ENCODE measurements at places on chromosomes 7 and 10. TPM values are rescaled to one million over a fixed set of nuclear protein-coding genes. Genes with fewer than 3 reads are reported as not detected.

GRCh38 chr10:74988054-74988775, 123.2 kb upstream of the SAMD8 start:
- no peak for DNase-seq

GRCh38 chr7:107049971-107050532, 5.5 kb downstream of the PRKAR2B start:
- no peak for DNase-seq

GRCh38 chr10:131746785-131747184, 154.0 kb upstream of the PPP2R2D start:
- DNase-seq, result no peak

- peak; percentile 62 for DNase-seq
These were observed 4.9 kb downstream of the GNB2 start for GRCh38 chr7:100678291-100678984.

- no peak for DNase-seq
These were observed 71.7 kb downstream of the HYCC1 start for GRCh38 chr7:22942191-22942590.

- no peak for DNase-seq
These were observed 65.3 kb downstream of the VCL start for GRCh38 chr10:74063256-74063655.

DNA sequence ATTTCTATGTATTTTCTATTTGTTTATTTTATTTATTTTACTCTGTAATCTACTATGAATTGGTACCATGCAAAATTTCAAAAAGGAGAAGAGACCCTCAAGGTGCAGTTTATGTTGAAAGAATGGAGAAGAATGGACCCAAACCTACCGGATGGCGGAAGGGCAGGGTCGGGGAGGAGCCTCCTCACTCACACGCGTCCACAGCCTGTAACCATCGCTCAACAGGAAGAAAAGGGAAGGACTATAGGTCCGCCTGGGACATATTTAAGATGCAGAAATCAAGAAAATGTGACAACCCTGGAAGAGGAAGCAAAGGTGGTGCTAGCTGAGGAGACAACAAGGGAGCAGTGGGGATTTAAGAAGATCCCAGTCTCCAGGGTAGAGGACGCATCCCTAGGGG, 158.4 kb downstream of the COBL start:
- DNase-seq, result no peak

- DNase-seq, result no peak
These were observed 26.6 kb downstream of the FAM3C start for GRCh38 chr7:121369462-121369861.

DNA sequence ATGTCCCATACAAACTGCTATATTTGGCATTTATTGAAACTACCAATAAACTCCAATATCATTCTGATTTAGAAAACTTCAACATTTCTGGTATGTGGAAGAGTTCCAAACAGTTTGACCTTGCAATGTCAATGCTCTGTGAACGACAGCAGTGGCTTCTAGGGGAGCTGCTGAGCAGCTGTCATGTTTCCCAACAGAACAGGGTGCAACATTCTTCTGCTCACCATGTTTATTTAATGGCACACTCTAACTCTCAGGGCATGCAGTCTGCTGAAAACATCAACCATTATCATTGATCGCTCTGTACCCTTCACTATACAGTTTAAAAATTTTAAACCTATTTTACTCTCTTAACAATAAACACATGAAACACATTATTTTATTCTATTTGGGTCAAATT, 25.9 kb downstream of the LMOD2 start:
- no peak for DNase-seq

- no peak for DNase-seq
These were observed 29.8 kb upstream of the WAC start for GRCh38 chr10:28503114-28503513.

GRCh38 chr10:133022776-133023100, 65.0 kb upstream of the ADGRA1 start:
- no peak for DNase-seq

- no peak for DNase-seq
These were observed 91.8 kb downstream of the COL28A1 start for GRCh38 chr7:7443806-7444350.

- DNase-seq, result no peak
These were observed 141.4 kb downstream of the GRID1 start for GRCh38 chr10:86225103-86225782.

DNA sequence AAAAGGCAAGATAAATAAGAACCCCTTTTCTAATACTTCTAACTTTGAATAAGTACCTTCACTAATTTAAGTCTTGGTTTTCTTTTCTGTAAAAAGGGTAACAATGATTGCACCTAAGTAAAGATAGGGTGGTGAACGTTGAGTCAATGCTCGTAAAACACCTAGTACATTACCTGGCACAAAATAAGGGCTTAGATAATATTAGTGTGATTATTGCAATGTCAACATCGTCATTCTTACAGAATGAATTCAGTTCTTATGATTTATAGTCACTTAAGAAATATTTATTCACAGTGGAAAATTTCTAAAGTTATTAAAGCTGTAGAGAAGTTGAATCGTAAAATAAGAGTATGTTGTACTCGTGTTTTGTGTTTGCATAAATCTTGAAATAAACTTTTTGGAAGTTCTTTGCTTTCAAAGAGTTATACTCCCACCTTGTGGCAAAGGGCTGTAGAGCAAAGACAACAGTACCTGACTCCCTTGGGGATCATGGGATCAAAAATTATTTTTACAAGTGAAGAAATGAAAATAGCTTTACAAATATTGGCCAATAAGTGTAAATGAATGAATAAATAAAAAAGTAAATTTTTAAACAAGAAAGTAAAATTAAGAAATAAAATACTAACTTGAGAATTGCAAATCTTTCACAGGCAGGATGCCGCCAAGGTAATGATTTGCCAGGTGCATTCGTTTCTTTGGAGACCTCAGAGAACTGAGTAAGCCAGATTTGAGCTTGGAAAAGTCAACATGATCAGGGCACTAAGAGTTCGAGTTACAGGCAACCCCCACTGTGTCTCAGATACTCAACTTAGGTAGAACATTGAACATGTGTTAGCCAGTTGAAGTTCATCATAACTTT, 285.8 kb upstream of the CACNA2D1 start:
- no peak for DNase-seq

DNA sequence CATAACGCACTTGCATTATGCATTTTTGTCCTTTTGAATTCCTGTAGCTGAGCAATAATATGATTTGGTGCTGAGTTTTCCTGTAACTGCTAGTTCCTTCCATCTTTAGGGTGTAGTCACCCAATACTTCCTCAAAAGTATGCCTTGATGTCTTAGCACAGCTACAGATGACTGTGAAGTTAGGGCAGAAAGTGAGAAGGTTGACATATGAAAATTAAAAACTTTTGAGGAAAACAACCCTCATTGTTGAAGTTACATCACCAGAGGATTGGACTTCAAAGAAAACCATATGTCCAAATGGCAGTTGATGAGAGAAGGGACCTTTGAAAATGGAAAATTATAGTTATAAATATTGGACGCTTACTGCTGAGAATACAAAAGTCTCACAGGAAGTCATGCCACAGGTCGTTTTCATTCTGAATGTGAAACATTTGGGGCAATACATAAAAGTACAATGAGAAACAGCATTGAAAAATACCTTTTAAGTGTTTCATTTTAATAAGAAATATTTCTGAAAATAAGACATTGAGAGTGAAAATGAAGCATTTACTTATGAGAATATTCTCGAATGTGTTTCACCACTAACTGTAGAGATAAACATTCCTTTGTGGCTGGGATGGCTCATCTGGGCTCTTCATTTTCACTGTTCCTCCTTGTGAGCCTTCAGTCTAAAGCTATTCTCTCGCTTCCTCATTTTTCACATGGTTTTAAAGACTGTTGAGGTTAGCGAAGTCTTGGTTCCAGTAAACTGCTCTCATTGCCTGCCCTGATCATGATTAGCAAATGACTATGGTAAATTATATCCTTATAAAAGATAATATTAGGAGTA, 61.4 kb upstream of the NME8 start:
- DNase-seq, result no peak

- DNase-seq, result no peak
These were observed 42.9 kb upstream of the BHLHA15 start for GRCh38 chr7:98168181-98168903.

- no peak for DNase-seq
These were observed 1067.5 kb upstream of the C7orf33 start for GRCh38 chr7:147523056-147523455.

GJD4 gene
- total RNA-seq, result not detected

CCDC7 gene
- 14.3 TPM for total RNA-seq

NXPH1 gene
- not detected for total RNA-seq

NUTM2E gene
- not detected for total RNA-seq

GFRA1 gene
- total RNA-seq, result 7.1 TPM

Measured in psoas muscle (tissue), 8 donors.